GM04504 (cell line): ENCODE measurements at places on chromosomes 6 and 20.
A peak's percentile ranks its signal among the peaks of the same experiment; 100 is the strongest.

DNA sequence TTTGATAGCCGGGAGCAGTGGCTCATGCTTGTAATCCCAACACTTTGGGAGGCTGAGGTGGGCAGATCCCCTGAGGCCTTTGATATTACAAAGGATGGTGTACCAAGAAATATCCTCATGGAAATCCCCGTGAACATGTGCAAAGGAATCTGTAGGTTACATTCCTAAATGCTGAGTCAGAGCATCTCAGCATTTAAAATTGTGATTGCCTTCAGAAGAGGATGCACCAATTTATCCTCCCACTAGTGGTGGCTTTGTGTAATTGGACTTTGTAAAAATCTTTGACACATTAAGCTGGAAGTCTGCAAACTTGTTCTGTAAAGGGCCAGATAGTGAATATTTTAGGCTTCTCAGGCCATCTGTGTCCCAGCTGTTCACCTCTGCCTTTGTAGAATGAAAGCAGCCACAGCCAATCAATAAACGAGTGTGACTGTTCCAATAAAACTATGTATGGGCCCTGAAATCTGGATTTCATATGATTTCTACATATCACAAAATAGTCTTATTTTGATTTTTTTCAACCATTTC, 11.8 kb downstream of the TMEM14B start:
- peak; percentile 70 for DNase-seq

GRCh38 chr20:19141998-19142397, 70.4 kb upstream of the SLC24A3 start:
- DNase-seq: no peak

- DNase-seq: no peak
Observed at GRCh38 chr6:33391922-33392594, 435 bp downstream of the KIFC1 start.

GRCh38 chr6:122207794-122208193, 191.7 kb upstream of the HSF2 start:
- DNase-seq: no peak

DNA sequence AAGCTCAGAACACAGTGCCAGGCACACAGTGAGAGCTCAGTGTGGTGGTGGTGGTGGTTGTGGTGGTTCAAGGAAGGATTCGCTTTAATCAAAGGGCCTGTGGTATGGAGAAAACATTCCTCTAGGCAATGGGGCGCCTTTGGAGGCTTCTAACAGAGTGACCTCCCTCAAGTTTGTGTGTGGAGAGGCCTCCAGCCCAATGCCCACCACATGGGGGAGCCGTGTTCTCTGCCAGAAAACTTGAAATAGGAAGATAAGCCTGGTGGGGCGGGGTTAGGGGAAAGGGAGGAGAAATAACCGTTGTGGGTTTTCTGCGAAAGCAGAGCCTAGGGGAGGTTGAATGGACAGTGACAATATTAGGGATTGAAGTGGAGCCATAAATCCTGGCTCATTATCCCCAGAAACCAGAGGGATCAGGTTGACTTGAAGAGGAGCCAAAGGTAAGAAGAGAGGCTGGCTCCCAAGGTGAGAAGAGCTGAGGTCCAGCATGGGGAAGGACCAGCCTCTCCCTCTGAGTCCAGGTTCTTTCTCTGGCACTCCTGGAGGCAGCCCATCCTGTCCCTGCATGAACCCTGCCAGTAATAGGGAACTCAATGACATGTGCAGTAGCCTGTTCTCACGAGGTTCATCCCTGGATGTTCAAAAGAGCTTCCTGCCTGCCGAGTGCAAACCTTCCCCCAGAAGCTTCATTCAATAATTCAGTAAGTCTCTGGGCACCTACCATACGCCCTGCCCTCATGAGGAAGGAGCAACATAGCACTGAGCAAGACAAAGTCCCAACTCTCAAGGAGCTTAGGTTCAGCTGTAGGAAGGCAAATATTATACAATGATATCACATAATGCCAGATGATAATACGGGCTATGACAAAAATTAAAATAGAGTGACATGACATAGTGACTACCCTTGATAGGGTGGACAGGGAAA, 51.4 kb downstream of the TGM2 start:
- no peak for DNase-seq

- DNase-seq: no peak
Observed at GRCh38 chr6:36381502-36382389, 5.7 kb downstream of the ETV7 start.

GRCh38 chr6:52537001-52537753, 39.7 kb downstream of the TRAM2 start:
- DNase-seq: no peak
